ENCODE measurements at places on chromosomes 13 and 19.

DNA sequence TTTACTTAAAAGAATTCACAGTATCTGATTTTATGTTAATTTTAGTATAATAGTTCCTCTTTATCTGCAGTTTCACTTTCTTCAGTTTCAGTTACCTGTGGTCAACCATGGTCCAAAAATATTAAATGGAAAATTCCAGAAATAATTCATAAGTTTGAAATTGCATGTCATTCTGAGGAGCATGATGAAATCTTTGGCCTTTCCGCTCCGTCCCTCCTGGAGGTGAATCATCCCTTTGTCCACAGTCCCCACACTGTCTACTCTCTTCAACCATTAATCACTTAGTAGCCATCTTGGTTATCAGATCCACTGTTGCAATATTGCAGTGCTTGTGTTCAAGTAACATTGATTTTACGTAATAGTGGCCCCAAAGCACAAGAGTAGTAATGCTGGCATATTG is 26.9 kb downstream of the SLITRK6 start:
- DNase-seq, result peak; percentile 2

GRCh38 chr19:3457528-3458228 is 22.6 kb downstream of the SMIM24 start:
- DNase-seq, result no peak

DNA sequence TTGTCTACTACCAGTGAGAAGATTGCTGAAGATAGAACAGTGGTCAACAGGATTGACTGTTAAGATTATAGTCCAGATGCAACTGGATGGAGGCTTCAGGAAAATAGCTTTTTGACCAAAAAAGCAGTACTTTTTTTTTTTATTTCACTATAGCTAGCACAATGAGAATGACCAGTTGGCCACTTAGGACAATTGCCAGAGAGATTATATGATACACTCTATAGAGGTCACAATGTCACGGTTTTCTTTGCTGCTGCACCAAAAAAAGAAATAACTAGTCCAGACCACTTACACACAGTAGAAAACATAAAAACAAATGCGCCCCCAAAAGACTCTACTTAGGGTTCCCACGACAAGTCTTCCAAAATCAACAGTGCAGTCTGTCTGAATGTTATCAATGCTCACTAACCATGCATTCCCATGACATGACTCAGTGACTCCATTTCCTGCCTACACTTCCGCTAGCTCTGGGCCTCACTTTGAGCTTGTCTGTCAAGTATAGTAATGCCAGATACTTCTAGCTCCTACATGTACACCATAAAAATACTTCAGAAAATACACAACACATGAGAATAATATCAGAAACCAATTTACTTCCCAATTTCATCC is 209.1 kb upstream of the STARD13 start:
- peak; percentile 72 for DNase-seq

DNA sequence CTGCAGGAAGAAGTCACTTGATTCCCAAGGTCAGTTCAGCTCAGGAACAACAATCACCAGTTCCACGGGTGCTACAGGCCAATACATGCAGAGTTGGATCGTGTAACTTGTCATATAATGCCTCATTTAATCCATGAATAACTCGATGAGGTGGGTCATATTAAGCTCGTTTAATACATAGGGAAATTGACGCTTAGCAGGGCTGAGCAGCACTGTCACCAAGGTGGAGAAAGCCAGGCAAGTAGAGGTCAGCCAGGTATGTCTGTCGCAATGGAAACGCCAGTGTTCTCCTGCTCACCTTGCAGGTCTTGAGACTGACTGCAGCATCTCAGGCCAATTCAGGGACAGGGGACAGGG is 52.3 kb downstream of the CCDC70 start:
- no peak for DNase-seq

DNA sequence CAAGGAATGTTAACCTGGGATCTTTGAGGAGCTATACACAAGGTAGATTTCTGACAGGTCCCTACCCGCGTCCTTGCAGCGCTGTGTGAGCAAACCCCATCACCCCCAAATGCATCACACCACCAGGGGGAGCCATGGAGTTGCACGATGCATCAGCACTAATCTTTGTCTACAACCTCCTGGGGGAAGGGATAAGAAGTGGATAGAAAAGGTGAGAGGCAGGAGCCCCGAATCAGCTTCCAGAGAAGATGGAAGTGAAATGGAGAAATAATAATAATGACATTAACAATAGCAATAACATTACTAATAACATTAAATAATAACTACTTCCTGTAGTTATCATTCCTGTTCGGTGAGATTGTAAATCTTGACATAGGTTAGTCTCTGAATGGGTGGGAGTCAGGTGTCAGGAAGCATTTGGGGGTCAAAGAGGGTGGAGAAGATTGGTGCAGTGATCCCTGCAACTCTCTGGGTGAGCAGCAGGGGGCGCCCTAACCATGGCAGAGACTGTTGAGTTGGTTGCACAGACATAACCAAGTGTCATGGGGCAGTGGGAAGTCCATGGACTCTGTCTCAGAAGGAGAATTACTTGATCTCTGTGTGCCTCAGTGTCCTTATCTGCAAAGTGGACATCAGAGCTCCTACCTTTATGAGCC is 16.5 kb downstream of the SIGLEC7 start:
- DNase-seq, result no peak

GRCh38 chr13:38409771-38410170 is 60.1 kb downstream of the UFM1 start:
- no peak for DNase-seq

GRCh38 chr19:18683109-18683957 is at the start of gene CRTC1:
CRTC1 (plus strand) TSS chr19:18683680; CDS start chr19:18683703, 23 bp downstream.
- DNase-seq, result peak; percentile 38

DNA sequence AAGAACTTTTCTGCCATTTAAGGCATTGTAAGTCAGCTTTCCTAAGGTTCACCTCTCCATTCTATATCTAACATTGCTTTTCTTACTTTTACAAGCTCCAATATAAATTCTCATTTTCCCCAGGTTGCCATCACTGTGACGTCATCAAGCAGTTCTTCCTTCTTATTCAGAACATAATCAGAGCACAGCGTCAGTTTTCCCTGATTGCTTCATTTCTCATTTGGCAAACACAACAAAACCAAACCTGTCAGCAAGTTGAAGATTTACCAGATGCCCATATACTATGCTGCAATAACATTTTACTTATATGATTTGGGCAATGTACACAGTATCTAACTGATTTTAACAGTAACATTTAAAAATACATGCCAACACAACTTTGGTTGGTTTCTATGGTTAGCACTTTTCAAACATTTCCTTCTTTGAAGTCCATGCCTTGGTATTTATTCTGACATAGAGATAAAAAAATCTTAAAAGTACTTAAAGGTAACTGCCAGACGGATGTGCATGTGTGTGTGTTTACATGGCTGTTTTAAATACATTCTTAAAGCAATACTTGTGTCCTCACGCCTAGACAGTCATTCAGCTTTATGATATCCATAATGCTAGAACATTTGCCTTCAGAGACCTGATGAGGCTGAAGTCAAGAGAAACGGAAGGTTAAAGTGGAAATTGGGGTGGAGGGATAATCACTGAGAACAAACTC is 264.0 kb downstream of the KLF12 start:
- no peak for DNase-seq

- no peak for DNase-seq
Measured at GRCh38 chr13:29936051-29936813, 85.8 kb upstream of the UBL3 start.

DNA sequence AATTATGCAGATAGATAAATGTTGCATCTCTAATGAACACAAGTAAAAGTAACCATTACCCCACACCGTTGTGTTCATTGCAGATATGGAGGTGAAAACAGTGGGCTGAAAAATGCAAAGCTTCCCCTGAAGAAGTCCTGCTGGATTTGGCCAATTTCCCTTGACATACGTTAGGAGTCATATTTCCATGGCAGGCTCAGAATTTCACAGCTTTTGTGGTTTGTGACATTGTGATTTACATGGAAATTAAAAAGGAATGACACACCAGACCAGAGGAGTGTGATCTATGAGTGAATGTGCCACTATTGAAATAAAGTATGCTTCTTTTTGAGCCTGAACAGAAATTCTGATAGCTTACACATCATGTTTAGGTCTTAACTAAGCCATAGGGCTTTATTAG is 221.1 kb upstream of the TMTC4 start:
- no peak for DNase-seq

All from stromal cell of bone marrow (primary cell).